ENCODE measurements at places on chromosomes 2 and 18. TPM values are rescaled to one million over a fixed set of nuclear protein-coding genes. Genes with fewer than 3 reads are reported as not detected.

ZNF521 gene
- 24.3 TPM for polyA plus RNA-seq

SP140 gene
- polyA plus RNA-seq, result 2.0 TPM

CXCR2 gene
- 3.0 TPM for polyA plus RNA-seq

CNGA3 gene
- 0.10 TPM for polyA plus RNA-seq

DUSP19 gene
- polyA plus RNA-seq, result 3.4 TPM

NYAP2 gene
- polyA plus RNA-seq, result 0.10 TPM

FAM110C gene
- polyA plus RNA-seq, result 6.9 TPM

POTEC gene
- not detected for polyA plus RNA-seq

CDKL4 gene
- 0.12 TPM for polyA plus RNA-seq

DNA sequence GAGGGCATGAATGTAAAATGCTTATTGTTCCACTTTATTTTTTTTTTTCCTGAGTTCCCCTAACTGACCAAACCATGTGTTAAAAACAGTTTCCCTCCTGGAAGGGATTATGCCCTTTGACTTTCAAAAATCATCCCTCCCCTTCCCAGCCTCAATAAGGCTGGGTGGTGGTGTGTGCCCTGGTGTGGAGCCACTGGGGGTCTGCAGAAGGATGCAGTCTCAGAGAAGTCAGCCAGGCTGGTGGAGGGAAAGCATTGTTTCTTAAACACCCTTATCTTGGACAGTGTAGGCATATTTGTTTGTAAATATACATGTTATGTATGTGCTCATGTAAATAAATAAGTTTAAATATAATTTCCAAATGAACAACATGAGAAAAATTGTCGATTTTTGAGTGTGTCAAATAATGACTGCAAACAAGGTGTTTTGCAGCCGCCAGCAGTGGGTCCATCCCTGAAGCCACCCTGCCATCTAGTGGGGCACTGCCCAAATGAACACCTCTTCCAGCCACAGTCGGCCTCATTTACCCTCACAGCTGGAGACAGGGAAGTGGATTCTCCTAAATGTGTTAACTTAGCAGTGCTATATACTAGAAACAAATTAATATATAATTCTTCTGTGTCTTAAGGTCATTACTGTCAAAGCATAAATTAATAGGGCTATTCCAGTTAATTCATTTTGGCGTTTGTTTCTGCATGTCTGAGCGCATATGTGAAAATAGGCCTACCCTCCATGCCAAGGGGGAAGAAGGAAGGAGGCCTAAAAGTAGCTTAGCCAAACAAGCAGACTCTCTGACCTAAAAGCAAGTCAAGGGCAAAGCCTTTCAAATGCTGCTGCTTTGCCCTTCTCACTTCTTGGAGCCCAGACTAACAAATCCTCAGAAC, 209.6 kb upstream of the PIK3C3 start:
- no peak for DNase-seq

- no peak for DNase-seq
These were observed 256.0 kb downstream of the HAUS1 start for GRCh38 chr18:46360102-46360699.

DNA sequence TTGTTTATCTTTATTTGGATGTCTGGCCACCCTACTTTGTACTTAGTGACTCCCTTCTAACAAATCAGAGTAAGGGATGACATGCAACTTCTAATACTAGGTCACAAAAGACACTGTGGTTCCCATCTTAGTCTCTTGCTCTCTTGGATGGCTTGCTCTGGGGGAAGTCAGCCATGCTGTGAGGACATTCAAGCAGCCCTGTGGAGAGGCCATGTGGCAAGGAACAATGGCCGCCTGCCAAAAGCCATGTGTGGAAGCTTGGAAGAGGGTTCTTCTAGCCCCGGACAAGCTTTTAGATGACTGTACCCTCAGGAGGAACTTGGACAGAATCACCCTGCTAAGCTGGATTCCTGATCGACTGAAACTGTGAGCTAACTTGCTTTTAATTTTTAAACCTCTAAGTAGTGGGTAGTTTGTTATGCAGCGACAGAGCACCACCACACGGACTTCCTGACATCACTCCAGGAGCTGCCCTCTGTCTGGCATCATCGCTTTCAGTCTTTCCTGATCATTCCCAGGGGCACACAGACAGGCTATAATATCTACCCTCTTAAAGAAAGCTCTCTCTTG, 116.8 kb upstream of the ODC1 start:
- DNase-seq, result no peak

DNA sequence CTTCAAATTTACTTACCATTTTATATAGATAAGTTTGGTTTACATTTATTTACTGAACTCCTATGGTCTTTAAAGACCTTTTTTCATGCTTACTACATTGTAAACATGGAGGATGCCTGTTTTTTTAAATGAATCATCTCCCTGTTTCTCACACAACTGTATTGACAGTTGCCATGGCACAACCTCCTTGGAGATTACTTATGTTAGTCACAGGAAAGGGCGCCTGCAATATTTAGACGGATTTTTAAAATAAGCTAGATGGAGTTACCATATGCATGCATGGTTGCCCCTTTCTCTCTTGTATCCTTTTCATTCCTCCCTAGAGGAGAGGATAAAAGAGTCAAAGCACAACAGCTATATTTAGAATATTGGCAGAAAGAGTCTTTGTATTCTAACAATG, 34.8 kb upstream of the CCDC102B start:
- no peak for DNase-seq

GRCh38 chr2:239745386-239746227, 279.5 kb downstream of the NDUFA10 start:
- no peak for DNase-seq

DNA sequence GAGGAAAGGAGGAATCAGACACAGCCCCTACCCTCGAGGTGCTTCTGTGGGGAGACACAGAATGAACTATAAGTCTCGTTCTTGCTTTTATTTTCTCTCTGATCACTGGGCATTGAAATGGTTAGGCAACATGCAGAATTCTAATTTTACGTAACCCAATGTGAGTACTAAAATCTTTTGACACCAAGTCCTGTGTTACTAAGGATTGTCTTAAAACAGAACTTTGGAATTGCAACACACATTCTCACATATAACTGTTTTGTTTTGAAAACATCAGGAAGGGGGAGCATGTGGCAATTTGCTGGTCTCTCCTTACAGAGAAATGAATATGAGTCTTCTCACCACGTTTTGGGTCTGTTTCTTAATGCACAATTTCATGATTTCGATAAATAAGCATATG, 23.6 kb upstream of the SULT1C4 start:
- DNase-seq, result no peak

DNA sequence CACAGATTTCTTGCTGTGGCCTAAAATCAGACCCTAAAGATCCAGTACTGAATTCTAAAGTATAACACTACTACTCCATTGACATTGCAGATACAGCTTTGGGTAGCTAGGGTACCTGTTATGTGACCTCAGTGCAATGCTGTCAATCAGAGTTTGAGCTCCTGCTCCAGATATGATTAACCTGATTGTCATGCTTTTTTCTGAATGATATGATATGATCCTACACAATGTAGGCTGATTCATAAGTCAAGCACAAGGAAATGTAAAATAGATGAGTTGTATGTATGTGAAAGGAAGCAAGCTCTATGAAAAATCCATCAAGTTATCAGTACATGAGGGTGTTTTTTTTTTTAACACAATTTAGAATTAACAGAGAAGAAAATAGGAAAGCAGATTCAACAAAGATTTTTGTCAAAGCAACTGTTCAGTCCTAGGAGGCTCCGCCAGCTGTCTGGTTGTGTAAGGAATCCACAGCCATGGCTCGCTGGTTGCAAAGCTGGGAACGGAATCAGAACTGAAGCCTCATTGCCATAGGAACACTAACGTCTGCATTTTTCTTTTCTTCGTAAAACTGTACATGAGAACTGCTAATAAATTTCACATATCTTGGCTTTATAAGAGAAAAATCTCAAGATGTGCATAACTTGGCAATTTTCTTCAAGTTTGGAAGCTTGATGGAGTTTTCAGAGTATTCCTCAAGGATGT, 52.9 kb downstream of the NR4A2 start:
- DNase-seq, result no peak

DNA sequence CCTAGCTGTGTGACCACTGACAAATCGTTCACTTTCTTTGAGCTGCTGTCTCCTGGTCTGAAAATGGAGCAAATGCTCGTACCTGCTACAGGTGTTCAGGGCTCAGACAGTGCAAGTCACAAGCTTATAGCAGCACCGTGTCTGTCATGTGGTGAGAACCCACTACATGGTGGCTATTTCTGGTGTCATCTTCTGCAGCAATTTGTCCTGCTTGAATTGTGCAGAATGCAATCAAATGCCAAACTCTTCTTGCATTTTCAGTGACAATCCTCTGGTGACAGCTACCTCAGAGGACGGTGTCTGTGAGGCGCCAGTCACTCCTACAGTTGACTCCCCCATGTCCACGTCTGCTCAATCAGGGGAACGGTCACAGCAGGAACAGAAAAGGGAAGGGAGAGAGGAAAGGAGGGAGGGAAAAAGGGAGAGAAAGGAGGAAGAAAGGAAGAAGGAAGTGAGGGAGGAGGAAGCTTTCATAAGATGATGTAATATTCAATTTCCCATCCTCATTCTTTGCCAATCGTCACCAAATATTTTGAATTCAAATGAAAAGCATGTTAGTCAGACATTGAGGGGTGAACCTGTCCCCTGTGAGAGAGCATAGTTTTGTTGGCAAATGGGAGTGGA, 122.2 kb downstream of the BCL2 start:
- DNase-seq, result no peak

- DNase-seq, result no peak
These were observed 16.7 kb downstream of the ZNF638 start for GRCh38 chr2:71348302-71348701.

DNA sequence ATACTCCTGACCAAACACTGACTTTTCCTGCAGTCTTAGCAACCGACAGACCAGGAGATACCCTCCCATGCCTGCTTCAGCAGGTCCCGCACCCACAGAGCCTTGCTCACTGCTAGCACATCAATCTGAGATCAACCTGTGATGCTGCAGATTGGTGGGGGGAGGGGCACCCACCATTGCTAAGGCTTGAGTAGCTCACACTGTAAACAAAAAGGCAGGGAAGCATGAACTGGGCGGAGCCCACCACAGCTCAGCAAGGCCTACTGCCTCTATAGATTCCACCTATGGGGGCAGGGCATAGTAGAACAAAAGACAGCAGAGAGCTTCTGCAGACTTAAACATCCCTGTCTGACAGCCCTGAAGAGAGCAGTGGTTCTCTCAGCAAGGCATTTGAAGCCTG, 109.7 kb downstream of the SP100 start:
- DNase-seq, result no peak

DNA sequence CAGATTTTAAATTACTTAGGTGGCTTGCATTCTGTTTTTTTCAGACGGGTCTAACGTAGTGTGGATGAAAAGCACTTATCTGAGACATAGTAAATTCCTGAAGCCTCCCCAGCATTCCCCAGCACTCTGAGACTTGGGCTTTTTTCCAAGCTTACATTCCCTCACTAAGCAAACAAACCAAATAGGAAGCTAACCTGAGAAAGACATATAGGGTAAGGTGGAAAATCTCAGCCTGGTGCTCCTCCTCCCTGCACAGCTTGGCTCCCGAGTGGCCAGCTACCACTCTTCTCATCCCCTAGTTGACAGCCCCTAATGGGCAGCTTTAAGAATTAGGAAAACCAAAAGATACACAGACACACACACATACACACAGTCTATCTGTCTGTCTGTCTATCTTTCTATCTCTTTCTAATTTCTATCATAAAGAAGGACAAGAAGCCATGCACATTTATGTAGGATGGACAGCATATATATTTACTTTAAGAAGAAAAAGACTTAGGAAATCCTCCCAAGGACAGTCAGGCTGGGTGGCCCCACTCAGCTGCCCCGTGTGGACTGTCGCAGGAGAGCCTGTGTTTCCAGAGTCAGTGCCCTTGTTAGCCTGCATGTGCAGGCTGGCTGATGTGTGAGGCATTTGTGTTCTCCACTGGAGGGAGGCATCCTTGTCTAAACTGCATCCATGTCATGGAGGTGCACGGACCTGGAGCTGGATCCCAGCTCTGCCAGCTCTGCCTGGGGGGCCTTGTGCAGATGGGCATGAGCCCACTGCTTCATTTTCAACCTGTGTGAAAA, 8.2 kb downstream of the CNNM3 start:
- no peak for DNase-seq

DNA sequence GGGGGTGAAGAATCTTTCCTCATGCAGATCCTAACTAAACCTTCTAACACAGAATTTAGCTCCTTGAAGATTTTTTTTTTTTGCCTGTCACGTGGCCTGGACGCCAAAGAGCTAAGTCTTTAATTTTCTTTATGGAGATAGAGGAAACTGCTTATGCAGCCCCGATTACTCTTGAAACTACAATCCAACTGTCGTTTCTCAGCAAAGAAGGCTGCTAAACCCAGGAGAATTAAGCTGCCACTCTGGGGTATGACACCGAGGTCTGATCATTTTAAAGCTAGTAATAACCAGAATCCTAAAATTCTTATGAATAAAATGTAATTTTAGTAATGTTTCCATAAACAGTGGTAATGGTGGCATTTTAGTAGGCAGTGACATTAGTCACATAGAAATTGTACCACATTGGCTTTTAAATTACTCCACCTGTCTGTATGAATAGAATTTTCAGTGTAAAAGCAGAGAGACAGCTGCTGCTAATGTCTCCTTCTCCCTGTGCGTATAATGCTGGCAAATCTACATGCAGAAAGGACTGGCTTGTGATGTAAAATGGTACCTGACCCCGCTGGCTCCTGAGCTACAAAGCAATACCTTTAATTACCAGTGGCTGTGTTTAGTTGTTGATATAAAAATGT, 86.5 kb downstream of the MEIS1 start:
- no peak for DNase-seq

DNA sequence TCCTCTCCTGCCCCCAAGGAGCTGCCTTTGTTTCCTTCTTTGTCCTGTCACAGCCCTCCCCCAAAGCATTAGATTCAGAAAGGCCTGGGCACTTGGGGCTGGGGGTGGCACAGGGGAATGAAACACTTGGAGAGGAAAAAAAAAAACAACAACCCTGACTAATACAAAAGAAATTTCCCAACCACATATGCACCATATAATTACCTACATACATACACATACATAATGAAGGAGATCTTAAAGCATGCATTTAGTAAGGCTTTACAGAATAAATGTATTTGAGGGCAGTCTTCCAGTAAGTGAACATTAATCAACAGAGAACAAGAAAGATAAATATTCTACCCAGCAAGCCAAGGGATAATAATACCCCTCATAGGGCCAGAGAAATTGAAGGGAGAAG, 70.0 kb upstream of the PPP1CB start:
- no peak for DNase-seq

GRCh38 chr2:10059016-10059351, 15.6 kb downstream of the KLF11 start:
- no peak for DNase-seq

DNA sequence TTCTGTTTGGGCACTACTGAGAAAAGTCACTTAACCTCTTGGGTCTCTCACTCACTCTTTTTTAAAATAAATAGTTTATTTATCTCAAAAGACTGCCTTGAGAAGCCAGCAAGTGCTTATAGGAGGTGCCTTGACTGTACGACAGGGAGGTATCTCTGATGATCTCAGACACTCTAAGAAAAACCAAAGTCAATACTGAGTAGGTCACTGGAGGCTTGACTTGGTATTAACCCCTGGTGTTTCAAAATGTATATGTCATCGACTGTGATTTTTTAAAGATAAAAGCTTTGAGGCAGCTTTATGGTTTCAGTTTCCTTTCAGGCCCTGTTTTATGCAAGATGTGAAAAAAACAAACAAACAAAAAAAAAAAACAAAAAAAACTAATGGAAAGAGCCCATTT, 33.7 kb downstream of the MREG start:
- no peak for DNase-seq
